Caco-2 (cell line): ENCODE measurements at places on chromosomes 1 and 21. TPM values are rescaled to one million over a fixed set of nuclear protein-coding genes. Genes with fewer than 3 reads are reported as not detected.

GRCh38 chr1:100523038-100523652 is 14.8 kb upstream of the GPR88 start:
- no peaks in the 10 kb centered on the region for H3K4me1 ChIP-seq
- no peak for DNase-seq
- H3K4me3 ChIP-seq = no peak overlapping the region

DNA sequence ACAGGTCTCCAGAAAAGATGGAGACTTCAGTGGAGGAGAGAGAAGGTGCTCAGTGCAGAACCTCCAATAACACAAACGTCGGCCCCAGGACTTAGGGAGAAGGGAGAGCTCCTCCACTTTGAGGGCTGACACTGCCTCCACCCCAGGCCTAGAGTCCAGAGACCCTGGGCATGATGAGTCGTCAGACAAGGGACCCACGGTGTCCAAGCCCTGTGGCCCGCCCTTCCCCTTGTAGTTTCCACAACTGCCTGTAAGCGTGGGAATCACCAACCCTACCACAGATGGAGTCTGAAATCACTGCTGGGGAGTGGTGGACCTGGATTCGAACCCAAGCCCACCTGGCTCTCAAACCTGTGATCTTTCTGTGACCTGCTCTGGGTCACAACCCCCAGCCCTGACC is 281.1 kb downstream of the NPHP4 start:
- DNase-seq = no peak
- no peaks in the 10 kb centered on the region for H3K36me3 ChIP-seq
- no peak overlapping the region for H3K27ac ChIP-seq
- H3K4me3 ChIP-seq = no peak overlapping the region
- H3K4me1 ChIP-seq = no peaks in the 10 kb centered on the region

GRCh38 chr1:191519519-191519918 is 638.7 kb upstream of the RGS18 start:
- DNase-seq = no peak
- no peak overlapping the region for H3K27ac ChIP-seq
- no peaks in the 10 kb centered on the region for H3K27me3 ChIP-seq
- no peak overlapping the region for H3K4me3 ChIP-seq
- H3K36me3 ChIP-seq = no peaks in the 10 kb centered on the region

- DNase-seq = no peak
- no peaks in the 10 kb centered on the region for H3K4me1 ChIP-seq
- H3K27me3 ChIP-seq = no peaks in the 10 kb centered on the region
These were observed 56.9 kb upstream of the ATP2B4 start for GRCh38 chr1:203569490-203570318.

- H3K4me1 ChIP-seq = no peaks in the 10 kb centered on the region
- H3K27me3 ChIP-seq = no peaks in the 10 kb centered on the region
- DNase-seq = no peak
- no peak overlapping the region for H3K4me3 ChIP-seq
- no peaks in the 10 kb centered on the region for H3K36me3 ChIP-seq
These were observed 133.8 kb upstream of the C1orf105 start for GRCh38 chr1:172286629-172287076.

DNA sequence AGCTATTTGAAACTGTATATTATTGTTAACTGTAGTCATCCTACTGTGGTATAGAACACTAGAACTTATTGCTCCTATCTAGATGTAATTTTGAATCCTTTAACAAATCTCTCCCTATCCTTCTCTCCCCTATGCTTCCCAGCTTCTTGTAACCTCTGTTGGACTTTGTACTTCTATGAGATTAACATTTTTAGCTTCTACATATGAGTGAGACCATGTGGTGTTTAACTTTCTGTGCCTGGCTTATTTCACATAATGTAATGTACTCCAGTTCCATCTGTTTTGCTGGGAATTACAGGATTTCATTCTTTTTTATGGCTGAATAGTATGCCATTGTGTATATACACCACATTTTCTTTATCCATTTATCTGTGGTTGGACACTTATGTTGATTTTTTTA is 64.5 kb upstream of the KIAA1614 start:
- peaks cover 20% of the 10 kb centered on the region for H3K4me1 ChIP-seq
- H3K4me3 ChIP-seq = no peak overlapping the region
- no peaks in the 10 kb centered on the region for H3K36me3 ChIP-seq
- no peaks in the 10 kb centered on the region for H3K27me3 ChIP-seq
- DNase-seq = no peak

DNA sequence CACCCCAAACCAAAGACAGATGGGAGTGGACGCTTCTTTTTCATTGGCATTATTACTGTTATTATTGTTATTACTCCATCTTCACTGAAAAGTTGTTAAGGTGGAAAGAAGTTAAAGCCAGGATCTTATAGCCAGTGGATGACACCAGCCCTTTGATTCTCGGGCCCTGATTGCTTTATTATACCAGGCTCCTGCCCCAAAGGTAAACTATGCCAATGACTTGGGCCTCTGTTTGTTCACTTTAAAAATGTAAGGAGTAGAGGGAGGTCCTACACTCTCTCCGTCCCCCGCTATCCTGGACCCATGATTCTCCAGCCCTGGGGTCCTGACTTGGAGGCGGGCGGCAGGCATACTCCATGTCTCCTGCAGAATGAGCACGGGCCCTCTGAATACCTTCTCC is 106.8 kb downstream of the TOMM20 start:
- H3K4me1 ChIP-seq = peaks cover 18% of the 10 kb centered on the region
- no peak overlapping the region for H3K27ac ChIP-seq
- H3K4me3 ChIP-seq = no peak overlapping the region
- no peak for DNase-seq

GRCh38 chr1:218779341-218780100 is 394.2 kb upstream of the LYPLAL1 start:
- H3K36me3 ChIP-seq = no peaks in the 10 kb centered on the region
- H3K27me3 ChIP-seq = no peaks in the 10 kb centered on the region
- no peak overlapping the region for H3K4me3 ChIP-seq
- no peak for DNase-seq
- H3K4me1 ChIP-seq = no peaks in the 10 kb centered on the region

DNA sequence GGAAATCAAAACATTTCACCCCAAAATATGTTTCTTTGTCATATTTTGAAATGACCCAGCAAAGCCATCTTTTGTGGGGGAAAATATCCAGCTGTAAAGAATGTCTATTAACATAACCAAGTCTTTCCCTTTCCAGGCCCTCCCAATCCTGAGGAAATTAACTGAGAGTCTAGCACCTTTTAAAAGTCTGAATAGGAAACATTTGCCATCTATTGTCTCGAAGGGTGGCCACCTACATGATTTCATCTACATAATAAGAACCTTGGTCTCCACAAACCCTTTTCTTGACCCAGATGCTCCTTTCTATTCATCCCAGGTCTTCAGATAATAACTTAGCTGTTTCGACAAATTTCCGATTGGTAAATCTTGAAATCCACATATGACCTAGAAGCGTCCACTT is 5.4 kb upstream of the MT1HL1 start:
- H3K27ac ChIP-seq = no peak overlapping the region
- no peak overlapping the region for H3K4me3 ChIP-seq
- no peak for DNase-seq
- H3K36me3 ChIP-seq = no peaks in the 10 kb centered on the region

Gene CELA3A
- total RNA-seq = not detected in 2 replicates

Gene SPATA46
- not detected in 2 replicates for total RNA-seq

Gene GBP6
- not detected in 2 replicates for total RNA-seq

Gene CASZ1
- total RNA-seq = 10.4 and 10.9 TPM in 2 replicates

Gene NPHS2
- not detected in 2 replicates for total RNA-seq

Gene FCGR1A
- not detected in 2 replicates for total RNA-seq

Gene SRRM1
- total RNA-seq = 126 and 128 TPM in 2 replicates

Gene ADAMTS4
- total RNA-seq = 0.23 and 0.32 TPM in 2 replicates
